GM12878 (cell line): ENCODE measurements at places on chromosomes 13 and 19. TPM values are rescaled to one million over a fixed set of nuclear protein-coding genes. Genes with fewer than 3 reads are reported as not detected.

LGALS4 gene
- polyA plus RNA-seq, result 0.28 TPM in 1 of 2 replicates, not detected in the other

ADM5 gene
- polyA plus RNA-seq, result 0.65 and 0.76 TPM in 2 replicates

ZNF565 gene
- 1.6 and 2.0 TPM in 2 replicates for polyA plus RNA-seq

WDR87 gene
- not detected in 2 replicates for polyA plus RNA-seq

ZNF77 gene
- 1.9 and 3.5 TPM in 2 replicates for polyA plus RNA-seq

PRODH2 gene
- polyA plus RNA-seq, result not detected in 2 replicates

ZNF541 gene
- 0.12 TPM in 1 of 2 replicates, not detected in the other for polyA plus RNA-seq

NAXD gene
- polyA plus RNA-seq, result 30.3 and 32.4 TPM in 2 replicates

STXBP2 gene
- polyA plus RNA-seq, result 95.3 and 101 TPM in 2 replicates

HDGFL2 gene
- 34.7 and 39.3 TPM in 2 replicates for polyA plus RNA-seq

CEACAM21 gene
- polyA plus RNA-seq, result 11.5 and 12.5 TPM in 2 replicates
